ENCODE measurements at places on chromosomes 12 and 14.

DNA sequence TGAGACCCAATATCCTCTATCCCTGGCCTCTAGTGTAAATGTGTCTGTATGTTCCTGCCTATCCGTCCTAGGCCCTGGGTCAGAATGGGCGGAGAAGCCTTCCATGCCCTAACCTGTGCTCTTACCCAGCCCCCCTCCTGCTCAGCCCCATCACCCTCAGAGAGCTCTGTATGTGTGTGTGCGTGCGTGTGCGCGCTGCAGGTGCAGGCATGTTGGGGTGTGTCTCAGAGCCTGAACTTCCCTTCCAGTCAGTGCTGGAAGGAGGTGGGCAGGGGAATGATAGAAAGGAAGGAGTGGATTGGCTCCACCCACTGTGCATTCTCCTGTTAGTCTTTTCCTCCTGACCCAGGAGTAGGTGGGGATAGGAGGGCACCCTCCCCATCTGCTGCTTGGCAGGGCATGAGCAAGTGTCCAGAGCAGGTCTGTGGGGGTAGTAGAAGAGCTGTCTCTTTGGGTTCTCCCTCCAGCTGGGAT is 7.2 kb downstream of the NAB2 start:
- DNase-seq = no peak

DNA sequence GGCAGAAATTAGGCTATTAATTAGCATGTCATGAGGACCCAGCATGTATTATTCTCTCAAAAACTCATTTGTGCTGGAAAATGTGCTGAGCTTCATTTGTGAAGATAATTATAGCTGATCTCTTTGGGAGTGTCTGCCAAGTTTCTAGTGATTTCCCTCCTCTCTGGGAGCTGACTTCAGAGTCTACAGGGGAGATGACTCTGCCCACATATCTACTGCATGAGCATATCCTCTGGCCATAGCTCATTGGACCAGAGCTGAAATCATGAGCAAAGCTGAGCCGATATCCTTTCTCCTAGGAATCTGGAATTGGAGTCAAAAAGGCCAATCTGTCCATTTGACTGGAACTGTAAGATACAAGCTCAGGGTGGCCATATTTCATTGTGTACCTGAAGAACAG is 5.9 kb downstream of the CCDC198 start:
- DNase-seq = no peak

- no peak for DNase-seq
Measured at GRCh38 chr14:38039496-38039895, 168.2 kb upstream of the SSTR1 start.

GRCh38 chr12:129673806-129674205 is 230.0 kb downstream of the TMEM132D start:
- no peak for DNase-seq

GRCh38 chr14:104887623-104888488 is 22.8 kb downstream of the CEP170B start:
- no peak for DNase-seq

GRCh38 chr12:95633732-95634465 is 82.6 kb upstream of the USP44 start:
- DNase-seq = no peak

DNA sequence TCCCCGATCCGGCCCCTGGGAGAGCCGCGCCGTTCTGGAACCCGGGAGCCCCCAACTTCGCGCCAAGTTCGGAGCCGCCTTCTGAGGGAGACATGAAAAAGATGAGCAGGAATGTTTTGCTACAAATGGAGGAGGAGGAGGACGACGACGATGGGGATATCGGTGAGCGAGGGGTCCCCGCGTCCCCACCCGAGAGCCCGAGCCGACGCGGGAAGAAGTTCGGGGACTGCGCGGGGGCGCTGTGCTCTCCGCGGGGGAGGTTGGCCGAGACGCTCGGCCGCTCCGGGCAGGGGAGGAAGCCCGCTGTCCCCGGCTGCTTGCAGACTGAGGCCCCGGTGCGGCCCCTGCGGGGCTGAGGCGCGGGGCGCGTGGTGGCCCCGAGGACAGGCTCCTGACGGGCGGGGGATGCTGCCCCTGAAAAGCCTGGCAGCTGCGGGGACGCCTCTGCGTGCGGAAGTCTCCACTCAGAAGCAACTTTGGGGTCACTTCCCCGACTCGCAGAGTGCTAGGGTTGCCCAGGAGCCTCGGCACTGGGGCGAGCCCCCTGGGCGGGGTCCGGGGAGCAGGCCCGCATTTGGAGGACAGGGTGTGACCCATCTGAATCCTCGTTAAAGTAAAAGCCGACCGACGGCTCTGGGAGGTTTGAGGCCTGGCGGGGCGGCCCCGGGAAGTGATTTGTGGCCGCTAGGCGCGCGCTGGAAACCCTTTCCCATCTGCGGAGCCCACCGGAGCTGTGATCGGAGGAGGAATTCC is 511 bp downstream of the ANO6 start:
- peak; percentile 31 for DNase-seq

DNA sequence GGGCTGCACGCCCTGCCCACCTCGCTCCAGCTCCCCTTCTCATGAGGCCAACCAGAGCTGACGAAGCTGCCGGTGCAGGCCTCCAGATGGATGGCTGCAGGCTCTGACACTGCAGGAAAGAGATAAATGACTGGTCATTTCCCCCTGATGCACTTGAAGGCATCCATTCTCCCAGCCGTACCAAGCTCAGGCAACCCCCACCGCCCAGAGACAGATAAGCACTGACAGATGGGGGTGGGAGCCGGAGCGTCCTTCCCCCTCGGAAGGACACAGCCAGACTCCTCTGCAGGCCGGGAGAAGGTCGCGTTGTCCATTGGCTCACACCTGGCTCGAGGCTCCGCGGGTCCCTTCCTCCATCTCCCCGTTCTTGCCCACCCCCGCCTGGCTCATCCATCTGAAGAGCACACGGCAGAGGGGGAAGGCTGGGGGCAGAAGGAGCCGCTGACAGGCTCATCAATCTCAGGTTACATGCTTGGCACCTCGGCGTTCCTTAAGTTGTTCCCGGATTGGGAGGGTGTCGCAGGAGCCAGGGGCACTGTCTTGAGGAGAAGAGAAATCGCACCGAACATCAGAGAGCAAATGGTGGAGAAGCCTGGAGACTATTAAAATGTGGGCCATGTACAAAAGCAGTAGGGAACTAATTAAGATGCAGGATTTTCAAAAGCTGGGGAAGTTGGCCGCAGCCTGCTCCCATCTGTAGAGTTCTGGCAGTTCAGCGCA is 151.6 kb downstream of the DPF3 start:
- peak; percentile 54 for DNase-seq

DNA sequence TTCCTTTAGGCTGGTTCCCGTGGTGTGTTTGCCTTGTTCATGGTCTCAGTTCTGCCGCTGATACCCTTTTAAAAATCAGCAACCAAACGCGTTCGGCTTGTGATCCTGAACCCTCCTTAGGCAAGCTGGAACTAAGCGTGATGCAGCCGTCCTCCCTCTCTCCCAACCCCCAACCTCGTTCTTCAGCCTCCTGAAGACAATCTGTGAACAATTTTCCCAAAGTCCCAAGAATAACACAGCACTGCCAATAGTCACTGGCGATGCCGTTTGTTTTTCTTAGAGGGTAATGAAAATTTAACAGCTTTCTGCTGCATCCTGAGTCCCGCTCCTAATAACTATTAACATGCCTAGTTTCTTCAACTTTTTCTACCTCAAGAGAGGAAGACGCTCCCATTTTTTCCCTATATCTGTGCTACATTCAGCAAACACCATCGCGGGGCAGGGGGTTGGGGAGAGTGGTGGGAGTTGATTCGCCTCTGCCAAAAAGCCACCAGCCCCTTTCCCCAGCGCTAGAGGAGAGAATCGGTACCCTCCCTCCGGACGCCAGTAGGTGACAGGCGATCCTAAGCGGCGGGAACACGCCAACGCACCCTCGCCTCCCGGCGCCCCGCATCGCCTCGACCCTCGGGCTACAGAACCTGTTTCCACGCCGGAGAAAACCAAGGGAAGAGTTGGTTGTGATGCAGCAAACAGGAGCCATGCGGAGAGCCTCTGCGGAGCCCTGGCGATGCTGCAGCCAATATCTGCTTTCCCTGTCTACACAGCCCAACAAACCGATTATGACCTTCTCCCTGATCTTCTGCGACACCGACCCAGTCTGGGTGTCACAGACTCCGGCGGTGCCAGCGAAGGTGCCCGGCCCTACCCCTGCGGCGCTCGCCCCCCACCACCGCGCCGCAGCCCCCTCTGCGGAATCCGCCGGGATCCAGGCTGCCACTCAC is 752 bp downstream of the PRICKLE1 start:
- no peak for DNase-seq

GRCh38 chr12:913919-914698 is 35.4 kb downstream of the RAD52 start:
- no peak for DNase-seq

DNA sequence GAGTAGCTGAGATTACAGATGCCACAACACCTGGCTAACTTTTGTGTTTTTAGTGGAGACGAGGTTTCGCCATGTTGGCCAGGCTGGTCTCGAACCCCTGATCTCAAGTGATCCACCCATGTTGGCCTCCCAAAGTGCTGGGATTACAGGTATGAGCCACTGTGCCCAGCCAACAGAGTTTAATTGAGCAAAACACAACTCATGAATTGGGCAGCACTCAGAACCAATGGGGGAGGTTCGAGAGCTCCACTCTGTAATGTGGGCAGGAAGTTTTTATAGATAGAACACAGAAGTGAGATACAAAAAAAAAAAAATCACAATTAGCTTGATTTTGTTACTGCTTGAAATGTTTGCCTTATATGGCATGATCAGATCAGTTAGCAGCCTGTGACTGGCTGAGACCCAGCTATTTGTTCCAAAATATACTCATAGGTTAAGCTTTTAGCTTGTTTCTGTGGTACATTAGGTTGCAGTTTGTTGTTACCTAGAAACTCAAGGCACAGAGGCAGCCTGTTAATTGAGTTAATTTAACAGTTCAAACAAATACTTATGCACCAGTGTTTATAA is 1.4 kb upstream of the P2RX2 start:
- DNase-seq = no peak

DNA sequence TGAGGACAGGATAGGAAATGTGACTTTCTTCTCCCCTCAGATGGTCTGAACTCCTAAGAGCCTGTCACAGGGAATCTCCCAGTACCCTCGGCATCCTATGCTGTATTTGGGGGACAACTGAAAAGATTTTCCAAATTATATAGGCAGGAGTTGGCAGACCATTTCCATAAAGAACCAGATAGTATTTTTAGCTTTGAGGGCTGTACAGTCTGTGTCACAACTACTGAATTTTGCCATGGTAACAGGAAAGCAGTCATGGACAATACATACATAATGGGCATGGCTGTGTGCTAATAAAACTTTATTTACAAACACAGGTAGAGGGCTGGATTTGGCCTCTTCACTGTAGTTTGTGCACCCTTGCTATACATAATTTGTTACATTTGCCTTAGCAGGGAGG is 30.4 kb upstream of the TMEM132C start:
- DNase-seq = no peak

DNA sequence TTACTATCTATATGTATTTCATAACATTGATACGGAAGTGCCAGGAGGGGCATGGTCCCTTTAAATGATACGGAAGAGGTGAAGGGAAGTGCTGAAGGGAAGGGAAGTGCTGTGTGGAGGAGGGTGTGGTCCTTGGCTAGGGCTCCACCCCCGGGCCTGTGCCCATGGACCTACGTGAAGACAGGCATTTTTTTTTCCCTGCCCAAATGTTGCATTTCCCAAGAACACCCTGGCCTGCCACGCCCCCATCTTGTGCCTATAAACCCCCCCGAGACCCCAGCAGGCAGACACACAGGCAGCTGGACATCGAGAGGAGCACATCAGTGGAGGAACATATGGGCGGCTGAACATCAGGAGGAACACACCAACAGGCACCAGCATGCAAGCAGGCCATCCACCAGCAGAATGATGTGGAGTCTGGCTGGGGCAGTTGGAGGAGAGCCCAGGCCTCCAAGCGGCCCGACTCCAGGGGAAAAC is 134.1 kb downstream of the SLC41A2 start:
- DNase-seq = no peak

DNA sequence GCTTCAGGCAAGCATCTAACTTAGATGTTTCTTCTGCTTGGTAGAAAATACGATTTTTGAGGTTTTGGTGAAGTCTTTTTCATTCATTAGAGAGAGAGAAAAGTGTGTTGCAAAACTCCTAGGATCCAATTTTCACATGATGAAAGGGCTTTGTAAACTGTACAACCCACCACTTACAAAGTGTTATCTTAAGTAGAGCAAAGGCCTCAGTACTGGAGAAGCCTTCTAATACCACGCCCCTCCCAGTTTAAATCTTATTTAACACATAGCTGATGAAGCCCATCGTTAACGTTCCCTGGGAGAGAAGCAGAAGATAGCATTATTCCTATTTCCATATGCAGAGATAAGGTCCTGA is 869 bp downstream of the APOLD1 start:
- no peak for DNase-seq

DNA sequence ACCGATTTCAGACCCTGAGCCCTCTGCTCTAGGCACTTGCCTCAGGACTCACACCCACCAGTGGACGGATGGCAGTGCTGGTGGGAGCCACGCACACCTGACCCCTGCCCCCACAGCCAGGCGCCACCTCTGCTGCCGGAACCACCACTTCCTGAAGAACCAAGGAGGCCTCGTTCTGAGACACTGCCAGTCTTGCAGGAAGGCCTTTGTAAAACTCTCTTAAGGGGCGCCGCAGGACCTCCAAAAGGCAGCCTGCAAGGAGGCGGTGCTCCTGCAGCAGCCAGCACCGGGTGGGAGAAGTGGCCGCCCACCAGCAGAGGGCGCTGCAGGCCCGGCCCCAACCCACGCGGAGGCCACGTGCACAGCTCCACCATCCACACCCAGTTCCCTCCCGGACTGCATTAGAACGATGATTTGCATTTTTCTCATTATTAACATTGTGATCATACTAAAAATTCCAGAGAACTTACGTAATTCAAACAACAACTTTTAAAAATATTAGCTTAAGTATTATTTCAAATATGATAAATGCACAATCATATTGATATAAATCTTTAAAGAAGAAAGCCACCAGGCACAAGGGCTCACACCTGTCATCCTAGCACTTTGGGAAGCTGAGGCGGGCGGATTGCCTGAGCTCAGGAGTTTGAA is 12.8 kb downstream of the STX2 start:
- no peak for DNase-seq

- DNase-seq = no peak
Measured at GRCh38 chr14:69848903-69849391, 30.3 kb upstream of the SMOC1 start.

GRCh38 chr12:14842315-14842714 is 1.0 kb downstream of the ART4 start:
- no peak for DNase-seq

DNA sequence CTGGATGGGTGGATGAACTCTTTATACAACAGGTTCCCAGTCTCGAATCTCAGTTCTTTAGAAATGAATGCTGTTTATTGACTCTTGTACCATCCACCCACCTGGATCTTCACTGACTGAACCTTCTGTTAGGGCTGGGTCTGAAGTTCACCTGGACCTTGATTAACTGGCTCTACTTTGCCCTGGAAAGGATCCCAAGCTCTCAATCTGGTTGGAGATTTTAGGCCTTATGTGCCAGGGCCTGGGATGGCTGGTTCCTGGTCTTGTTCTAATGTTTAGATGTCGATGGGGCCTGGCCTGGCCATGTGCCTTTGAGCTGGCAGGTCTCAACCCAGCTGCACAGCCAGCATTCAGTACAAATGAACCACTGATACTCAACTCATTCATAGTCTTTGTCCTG is 76.5 kb upstream of the MED13L start:
- no peak for DNase-seq

- no peak for DNase-seq
Measured at GRCh38 chr12:76704693-76705092, 59.2 kb upstream of the ZDHHC17 start.

GRCh38 chr14:93788293-93788542 is at the start of gene PRIMA1:
Gene PRIMA1, minus strand, starts transcription at chr14:93788485. Its CDS starts 767 bp downstream, at chr14:93787718.
- DNase-seq = no peak

- DNase-seq = no peak
Measured at GRCh38 chr12:124399622-124400021, 104.7 kb downstream of the RFLNA start.
